ENCODE measurements at places on chromosomes 6 and 20.

- no peak for DNase-seq
These were observed 17.6 kb downstream of the GABRR1 start for GRCh38 chr6:89199579-89199978.

- no peak for DNase-seq
These were observed 141.5 kb downstream of the VEGFA start for GRCh38 chr6:43911354-43912115.

DNA sequence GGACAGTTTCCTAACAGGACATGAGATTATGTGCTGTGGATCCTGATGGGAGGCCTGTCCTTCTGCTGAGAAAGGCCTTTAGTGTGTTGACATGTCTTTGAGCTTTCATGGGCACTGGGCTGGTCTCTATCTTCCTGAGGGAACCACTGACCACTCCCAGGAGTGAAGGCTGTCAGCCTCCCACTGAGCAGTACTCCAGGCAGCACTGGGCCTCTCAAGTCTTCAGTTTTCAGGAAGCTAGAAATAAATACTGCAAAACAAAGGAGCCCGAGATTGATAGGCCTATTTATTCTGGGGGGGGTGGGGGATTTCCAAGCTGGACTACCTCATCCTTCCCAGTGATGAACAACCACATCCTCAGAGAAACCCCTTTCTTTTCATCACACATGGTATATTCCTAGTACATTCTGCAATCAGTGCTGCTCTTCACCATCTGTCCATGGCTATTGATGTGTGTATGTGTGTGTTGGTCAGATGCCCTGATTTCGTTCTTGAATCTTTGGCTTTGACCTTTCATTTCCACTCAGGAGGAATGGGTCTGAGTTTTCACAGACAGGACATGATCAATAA is 180.9 kb upstream of the SPTLC3 start:
- no peak for DNase-seq

GRCh38 chr6:43086022-43086658 is 10.0 kb downstream of the PTK7 start:
- DNase-seq: no peak

- no peak for DNase-seq
These were observed 26.6 kb upstream of the TGM2 start for GRCh38 chr20:38191654-38192053.
